ENCODE measurements at places on chromosomes 12 and 14. TPM values are rescaled to one million over a fixed set of nuclear protein-coding genes. Genes with fewer than 3 reads are reported as not detected.
A peak's percentile ranks its signal among the peaks of the same experiment; 100 is the strongest.

- no peak for ATAC-seq
Measured at GRCh38 chr12:13534645-13535398, 338.3 kb downstream of the EMP1 start.

- no peak for ATAC-seq
Measured at GRCh38 chr12:133026996-133027395, 10.3 kb upstream of the ZNF84 start.

DNA sequence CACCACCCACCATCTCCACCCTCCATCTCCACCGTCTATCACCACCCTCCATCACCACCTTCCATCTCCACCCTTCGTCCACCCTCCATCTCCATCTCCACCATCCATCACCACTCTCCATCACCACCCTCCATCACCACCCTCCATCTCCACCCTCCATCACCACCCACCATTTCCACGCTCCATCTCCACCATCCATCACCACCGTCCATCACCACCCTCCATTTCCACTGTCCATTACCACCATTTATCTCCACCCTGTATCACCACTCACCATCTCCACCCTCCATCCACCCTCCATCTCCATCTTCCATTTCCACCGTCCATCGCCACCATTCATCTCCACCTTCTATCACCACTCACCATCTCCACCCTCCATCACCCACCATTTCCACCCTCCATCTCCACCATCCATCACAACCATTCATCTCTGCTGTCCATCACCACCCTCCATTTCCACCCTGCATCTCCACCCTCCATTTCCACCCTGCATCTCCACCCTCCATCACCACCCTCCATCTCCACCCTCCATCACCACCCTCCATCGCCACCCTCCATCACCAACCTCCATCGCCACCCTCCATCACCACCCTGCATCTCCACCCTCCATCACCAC is 6.1 kb upstream of the CEP170B start:
- ATAC-seq: no peak

DNA sequence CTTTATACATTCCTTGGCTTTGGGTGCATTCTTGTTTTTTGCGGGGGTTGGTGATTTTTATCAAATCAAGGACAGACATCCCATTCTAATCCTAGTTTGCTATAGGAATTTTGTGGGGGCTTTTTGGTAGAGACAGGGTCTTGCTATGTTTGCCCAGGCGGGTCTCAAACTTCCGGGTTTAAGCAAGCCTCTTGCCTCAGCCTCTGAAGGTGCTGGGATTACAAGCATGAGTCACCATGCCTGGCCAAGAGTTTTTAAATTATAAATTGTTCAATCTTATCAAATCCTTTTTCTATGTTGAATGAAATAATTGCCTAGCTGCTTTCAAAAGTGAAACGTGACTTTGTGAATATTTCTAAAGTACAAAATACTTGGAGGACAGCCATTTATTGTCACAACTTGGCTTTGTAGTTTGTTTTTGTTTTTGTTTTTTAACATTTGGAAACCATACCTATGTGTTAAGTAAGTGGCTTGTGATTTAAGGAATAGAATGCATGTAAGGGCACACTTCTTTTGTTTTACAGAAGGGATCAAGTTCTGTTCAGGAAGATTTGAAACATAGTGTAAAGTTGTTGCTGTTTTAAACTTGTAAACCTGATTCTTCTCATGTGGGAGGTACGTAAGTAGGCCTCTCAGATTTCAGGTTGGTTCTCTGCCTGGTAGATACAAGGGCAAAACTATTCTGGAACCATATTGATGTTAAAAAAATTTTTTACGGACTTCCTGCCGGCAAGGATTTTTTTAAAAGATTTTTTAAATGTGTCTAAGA is 13.4 kb downstream of the MARK3 start:
- no peak for ATAC-seq

GRCh38 chr12:78963439-78964227 is 99.1 kb downstream of the SYT1 start:
- no peak for ATAC-seq

GRCh38 chr12:118650586-118650960 is 274.2 kb downstream of the SUDS3 start:
- ATAC-seq: no peak

- ATAC-seq: peak; percentile 91
Measured at GRCh38 chr12:132066345-132066685, 77.8 kb downstream of the DDX51 start.

DNA sequence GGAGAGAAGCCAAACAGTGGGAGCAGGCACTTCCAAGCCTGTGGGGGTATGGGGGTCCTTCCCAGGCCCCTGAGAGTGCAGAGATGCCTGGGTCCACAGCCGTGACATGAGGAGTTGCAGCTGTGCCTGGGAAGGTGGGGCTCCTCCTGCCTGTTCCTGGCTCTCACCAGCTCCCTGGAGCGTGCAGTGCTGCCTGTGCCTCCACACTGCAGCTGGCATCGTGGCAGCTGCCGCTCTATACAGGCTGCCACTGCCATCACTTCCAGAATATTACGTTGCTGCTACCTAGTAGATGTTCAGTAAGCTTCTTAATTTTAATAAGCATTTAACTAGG is 223.7 kb downstream of the KCNC2 start:
- no peak for ATAC-seq

- no peak for ATAC-seq
Measured at GRCh38 chr14:68678471-68678870, 114.4 kb downstream of the ZFP36L1 start.

DNA sequence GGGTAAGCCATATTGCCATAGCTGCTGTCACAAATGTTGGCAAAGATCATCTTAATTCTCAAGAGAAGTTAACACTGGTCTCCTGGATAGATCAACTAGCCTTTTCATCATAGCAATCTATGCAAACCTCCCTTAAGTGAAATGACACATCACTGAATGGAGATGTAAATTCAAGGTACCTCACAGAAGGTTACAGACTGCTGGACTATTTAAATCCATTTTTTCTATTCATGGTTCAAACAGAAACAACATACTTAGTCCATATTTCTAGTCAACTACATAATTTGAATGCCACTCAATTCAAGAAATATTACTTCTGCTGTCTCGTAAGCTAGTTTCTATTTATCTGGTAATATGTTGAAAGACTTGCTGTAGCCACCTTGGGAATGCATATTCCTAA is 748.3 kb downstream of the C12orf50 start:
- no peak for ATAC-seq

IL31 gene
- total RNA-seq: not detected

CACNA2D4 gene
- 13.7 TPM for total RNA-seq

CCDC38 gene
- 0.24 TPM for total RNA-seq

SPIC gene
- total RNA-seq: not detected

CLSTN3 gene
- total RNA-seq: 61.9 TPM

CHFR gene
- 41.5 TPM for total RNA-seq

OR6C2 gene
- total RNA-seq: not detected

Data from activated T-helper 17 cell treated with anti-CD3 and anti-CD28 coated beads, Interleukin-2, amount 50 U/mL, for 72 hours (primary cell).